ENCODE measurements at places on chromosomes 6 and 20.
A peak's percentile ranks its signal among the peaks of the same experiment; 100 is the strongest.

DNA sequence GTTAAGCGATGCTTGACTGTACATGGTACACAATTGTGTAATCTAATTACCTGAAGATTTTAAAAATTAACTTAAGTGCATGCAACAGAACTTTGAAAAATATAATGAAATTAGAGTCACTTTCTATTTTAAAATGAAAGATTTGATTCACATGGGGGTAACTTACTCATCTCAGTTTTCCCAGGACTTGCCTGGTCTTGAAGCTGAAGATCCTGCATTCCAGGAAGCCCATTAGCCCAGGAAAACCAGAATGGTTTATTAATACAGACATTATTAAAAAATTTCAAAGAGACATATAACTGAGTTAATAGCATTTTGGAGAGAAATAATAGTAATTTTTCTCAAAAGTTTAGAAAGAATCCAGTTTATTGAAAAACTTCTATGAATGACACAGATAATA is 190.6 kb downstream of the SIM1 start:
- no peak for DNase-seq

DNA sequence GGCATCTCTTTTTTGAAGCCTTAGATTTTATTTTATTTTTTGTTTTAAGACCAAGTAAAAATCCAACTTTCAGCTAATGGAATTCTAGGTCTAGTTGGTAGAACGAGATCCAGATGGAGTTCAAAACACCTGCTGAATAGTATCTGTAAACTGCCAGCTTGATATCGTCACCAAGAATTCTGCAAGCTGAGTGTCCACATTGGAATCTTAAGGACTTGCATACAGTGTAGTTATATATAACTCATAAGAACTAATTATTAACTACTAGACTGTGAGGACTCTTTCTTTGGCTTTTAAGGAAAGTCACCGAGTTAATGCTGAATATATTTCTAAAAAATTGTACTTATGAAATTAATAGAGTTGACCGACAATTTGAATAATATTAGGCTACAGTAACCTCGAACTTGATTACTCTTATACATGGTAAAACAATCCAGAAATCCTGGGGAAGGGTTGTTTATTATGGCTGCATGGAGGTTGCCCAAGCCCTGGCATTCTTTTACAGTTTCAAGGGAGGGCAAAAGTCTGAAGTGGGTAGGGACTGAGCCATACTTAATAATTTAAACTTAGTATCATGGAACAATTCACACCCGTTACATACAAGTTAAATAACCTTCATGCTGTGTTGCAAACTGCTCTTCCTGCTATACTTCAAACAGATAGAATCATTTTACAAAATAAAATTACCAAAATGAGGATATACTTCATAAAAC is 553.9 kb downstream of the PTPRT start:
- DNase-seq, result no peak

DNA sequence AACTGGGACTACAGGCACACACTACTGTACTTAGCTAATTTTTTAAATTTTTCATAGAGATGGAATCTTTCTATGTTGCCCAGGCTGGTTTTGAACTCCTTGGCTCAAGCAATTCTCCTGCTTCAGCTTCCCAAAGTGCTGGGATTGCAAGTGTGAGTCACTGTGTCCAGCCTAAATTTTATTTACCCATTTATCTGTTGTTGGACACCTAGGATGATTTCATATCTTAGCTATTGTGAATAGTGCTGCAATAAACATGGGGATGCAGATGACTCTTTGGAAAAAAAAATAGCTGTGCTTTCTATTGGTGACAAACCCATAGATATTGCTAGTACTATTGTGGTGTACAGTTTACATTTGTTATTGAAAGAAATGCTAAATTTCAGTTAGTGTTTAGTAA is 19.6 kb upstream of the SYNCRIP start:
- no peak for DNase-seq

DNA sequence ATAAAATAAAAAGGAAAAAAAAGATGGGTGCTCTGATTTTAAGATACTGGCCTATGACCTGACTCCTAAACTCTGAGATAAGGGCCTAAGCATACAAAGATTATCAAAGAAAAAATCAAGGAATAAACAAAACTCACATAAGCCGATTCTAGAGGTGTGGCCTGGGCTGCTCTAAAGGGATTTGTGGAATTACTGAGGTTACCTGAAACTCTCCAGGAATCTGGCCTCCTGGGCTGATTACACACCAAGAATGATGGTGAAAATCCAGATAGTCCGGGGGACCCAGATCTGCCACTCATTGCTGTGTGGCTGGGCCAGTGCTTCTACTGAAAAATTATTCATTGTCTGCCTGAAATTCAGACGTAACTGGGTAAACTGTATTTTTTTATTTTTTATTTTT is 122.7 kb upstream of the RNF24 start:
- no peak for DNase-seq

DNA sequence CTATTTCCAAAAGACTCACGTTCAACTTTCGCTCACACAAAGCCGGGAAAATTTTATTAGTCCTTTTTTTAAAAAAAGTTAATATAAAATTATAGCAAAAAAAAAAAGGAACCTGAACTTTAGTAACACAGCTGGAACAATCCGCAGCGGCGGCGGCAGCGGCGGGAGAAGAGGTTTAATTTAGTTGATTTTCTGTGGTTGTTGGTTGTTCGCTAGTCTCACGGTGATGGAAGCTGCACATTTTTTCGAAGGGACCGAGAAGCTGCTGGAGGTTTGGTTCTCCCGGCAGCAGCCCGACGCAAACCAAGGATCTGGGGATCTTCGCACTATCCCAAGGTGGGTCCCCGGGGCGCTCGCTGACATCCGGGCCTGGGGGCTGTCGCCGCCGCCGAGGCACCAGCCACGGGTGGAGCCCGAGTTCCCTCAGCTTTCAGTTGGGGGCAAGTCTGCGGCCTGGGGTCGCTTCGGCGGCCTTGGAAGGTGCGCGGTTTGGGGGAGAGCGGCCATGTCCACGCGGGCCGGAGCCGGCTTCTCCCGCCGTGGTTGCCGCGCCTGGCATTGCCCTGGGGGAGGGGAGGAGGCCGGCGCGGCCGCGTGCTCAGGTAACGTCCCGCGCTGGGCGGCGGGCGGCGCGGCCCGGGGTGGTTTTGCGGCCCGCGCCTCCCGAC is 429 bp downstream of the AMD1 start:
- DNase-seq, result no peak

DNA sequence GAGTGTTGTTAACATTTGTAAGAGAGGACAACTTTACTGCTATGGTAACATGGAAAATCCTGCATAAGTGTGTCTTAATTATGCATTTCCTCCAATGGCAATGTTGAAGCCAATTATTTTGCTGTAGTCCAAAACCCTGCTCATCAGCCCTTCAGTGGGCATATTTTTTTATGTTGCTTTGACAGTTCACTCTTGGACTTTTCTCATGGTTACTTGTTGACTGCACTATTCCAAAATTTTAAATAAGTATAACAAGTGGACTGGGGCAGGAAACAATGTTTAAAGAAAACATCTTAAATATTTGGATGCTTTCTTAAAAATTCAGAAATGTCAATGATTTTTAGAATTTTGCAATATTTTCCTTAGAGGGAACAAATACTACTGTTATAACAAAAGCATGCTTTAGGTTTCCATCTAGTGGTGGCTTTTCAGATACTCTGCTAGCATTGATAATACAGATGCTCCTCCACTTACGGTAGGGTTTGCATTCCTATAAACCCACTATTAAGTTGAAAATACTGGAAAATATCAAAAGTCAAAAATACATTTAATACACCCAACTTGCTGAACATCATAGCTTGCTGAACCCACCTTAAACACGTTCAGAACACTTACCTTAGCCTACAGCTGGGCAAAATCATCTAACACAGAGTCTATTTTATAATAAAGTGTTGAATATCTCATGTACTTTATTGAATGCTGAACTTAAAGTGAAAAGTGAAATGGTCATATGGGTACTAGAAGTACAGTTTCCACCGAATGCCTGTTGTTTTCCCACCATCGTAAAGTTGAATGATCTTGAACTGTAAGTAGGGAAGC is 86.4 kb downstream of the ADGRG6 start:
- peak; percentile 81 for DNase-seq

GRCh38 chr6:4964675-4965561 is 38.9 kb downstream of the RPP40 start:
- DNase-seq, result no peak

GRCh38 chr6:115404446-115404845 is 656.2 kb downstream of the FRK start:
- DNase-seq, result no peak

DNA sequence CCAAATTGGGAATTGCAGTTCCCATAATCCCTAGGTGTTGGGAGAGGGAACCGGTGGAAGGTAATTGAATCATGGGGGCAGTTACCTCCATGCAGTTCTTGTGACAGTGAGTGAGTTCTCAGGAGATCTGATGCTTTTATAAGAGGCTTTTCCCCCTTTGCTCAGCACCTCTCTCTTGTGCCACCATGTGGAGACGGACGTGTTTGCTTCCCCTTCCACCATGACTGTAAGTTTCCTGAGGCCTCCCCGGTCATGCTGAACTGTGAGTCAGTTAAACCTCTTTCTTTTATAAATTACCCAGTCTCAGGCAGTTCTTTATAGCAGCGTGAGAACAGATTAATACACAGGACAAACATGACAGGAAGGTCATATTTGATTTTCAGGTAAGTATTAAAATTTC is 25.3 kb upstream of the HECA start:
- peak; percentile 62 for DNase-seq

DNA sequence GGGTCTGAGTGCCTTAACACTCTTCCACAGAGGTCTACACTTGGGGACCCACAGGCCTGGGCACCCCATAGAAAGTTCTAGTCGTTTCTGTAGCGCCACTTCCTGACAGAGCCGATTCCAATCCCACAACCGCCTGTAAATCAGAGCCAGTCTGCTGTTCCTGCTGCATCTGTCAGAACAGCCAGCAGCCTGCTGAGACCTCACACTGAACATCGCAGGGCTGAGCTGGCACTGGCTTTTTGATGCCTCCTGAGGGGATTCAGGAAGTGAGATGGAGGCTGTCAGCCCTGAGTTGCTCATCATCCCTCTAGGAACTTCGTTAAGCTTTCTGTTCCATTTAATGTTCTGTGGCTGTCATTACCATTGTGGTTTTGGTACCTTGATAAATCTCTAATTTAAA is 48.9 kb downstream of the DCBLD1 start:
- peak; percentile 52 for DNase-seq

GRCh38 chr6:127893541-127893940 is 7.3 kb downstream of the THEMIS start:
- DNase-seq, result no peak

- DNase-seq, result no peak
Observed at GRCh38 chr6:89749918-89750317, 69.7 kb downstream of the MDN1 start.

DNA sequence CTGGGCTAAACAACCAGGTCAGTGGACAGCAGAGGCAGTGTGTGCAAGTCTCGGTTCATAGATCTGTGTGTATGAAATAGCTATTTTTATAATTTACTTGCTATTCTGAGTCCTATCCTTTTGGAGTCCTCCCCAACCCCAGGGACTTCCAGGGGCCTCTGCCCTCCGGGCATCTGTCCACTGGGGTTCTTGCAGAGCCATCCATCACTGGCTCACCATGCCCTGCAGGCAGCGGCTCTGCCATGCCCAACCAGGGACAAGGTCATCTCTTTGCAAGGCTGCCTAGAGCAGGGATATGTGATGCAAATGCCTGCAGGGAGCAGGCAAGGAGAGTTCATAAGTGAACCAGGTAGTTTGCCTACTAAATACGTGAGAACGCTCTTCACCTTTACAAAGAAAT is 10.5 kb upstream of the BEND3 start:
- no peak for DNase-seq

GRCh38 chr20:20410678-20411077 is 42.8 kb downstream of the INSM1 start:
- DNase-seq, result peak; percentile 7

DNA sequence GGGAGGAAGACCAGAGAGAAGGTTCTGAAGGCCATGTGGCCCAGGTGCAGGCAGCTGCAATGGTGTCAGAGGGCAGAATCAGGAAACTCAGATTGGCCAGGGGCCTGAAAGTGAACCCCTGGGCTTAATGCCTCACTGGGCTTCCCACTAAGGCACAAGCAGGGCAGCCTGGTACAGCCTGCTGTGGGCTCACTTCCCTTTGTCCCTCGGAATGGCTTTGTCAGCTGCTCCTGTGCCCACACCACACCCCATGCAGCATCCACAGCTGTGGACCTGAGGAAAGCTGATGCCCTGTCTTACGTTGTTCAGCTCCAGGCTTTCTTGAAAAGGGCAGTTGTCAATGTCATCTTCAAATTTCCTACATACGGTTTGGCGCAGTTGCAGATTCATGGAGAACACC is 2.4 kb downstream of the CST9 start:
- DNase-seq, result no peak

DNA sequence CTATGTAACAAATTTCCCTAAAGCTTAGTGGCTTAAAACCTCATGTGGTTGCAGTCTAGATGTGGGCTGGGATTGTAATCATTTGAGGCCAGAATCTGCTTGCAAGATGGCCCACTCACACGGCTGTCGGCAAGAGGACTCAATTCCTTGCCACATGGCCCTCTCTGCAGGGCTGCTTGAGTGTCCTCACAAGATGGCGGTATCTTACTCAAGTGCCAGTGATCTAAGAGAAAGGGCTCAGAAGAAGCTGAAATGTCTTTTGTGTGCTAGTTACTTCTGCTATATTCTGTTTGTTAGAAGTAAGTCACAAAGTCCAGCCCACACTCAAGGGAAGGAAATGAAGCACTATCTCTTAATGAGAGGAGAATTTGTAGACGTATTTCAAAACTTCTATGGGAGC is 47.1 kb upstream of the PMEPA1 start:
- no peak for DNase-seq

GRCh38 chr6:42158011-42158410 is 15.2 kb upstream of the GUCA1A start:
- DNase-seq, result peak; percentile 39

- DNase-seq, result peak; percentile 5
Observed at GRCh38 chr6:119979862-119980261, 630.3 kb upstream of the MAN1A1 start.

GRCh38 chr20:31861135-31861384 is 9.3 kb downstream of the DUSP15 start:
- no peak for DNase-seq

- DNase-seq, result no peak
Observed at GRCh38 chr6:13178107-13178506, 150.2 kb downstream of the TBC1D7 start.

- DNase-seq, result no peak
Observed at GRCh38 chr20:58402827-58403226, 13.8 kb downstream of the VAPB start.

DNA sequence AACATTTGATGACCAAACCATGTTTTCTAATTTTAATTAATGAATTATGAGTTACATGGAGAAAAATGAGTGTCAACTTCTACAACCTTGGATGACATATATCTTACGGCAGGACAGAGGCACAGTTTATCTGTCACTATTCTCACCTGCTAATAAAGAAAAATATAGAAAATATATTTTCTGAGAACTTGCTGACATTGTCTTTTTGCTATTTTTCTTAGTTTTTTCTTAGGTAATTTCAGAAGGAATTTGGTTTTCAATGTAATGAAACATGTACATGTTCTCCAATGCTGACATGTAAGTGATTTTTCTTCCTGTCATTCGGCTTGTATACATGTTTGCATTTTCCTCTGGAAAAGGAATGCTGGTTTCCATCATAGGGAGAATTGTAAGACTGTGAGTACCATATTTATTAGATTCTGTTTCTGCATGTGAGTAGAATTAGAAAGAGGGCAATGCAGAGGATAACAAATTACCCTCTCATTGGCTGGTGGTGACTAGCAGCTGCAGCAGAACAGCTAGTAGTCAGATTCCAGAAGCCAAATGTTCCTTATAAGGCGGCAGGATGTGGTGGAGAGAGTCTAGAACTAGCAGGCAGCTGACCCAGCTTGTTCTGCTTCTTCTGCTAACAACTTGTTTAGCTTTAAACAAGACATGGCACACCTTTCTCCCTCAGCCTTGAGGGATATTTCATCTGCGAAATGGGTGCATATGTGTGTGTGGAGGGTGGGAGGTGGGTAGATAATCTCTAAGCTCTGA is 132.8 kb upstream of the SPACA1 start:
- peak; percentile 58 for DNase-seq
